Omental fat pad (tissue), 4 donors: ENCODE measurements at places on chromosomes 5 and 9. TPM values are rescaled to one million over a fixed set of nuclear protein-coding genes. Genes with fewer than 3 reads are reported as not detected.

SLIT3 gene
- 54.8 TPM for total RNA-seq

IQGAP2 gene
- 23.5 TPM for total RNA-seq

PRPF4 gene
- 15.4 TPM for total RNA-seq

KCNN2 gene
- total RNA-seq, result 1.4 TPM

DAB2 gene
- 176 TPM for total RNA-seq

FOXD4 gene
- not detected for total RNA-seq
